ENCODE measurements at places on chromosomes 12 and 14.
A peak's percentile ranks its signal among the peaks of the same experiment; 100 is the strongest.

DNA sequence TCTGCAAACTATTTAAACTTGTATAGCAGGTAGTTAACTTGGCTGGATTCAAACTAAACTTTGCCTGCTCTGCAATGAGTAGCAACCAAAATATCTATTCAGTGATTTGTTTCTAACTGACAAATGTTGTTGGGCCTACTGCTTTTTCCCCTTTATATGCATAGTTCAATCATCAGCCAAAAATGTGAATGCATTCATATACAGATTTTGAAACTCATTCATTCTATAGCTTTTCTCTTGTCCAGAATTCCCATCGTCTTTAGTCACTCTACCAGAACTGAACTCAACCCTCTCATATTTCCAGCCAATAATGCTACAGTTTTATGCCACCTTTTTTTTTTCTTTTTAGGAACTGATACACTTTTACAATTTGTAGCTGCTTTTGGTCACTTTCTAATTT, 599.8 kb downstream of the RPL10L start:
- DNase-seq: no peak

- DNase-seq: no peak
Measured at GRCh38 chr12:46933947-46934346, 108.2 kb upstream of the SLC38A4 start.

GRCh38 chr14:55339770-55340169, 68.5 kb downstream of the FBXO34 start:
- no peak for DNase-seq

DNA sequence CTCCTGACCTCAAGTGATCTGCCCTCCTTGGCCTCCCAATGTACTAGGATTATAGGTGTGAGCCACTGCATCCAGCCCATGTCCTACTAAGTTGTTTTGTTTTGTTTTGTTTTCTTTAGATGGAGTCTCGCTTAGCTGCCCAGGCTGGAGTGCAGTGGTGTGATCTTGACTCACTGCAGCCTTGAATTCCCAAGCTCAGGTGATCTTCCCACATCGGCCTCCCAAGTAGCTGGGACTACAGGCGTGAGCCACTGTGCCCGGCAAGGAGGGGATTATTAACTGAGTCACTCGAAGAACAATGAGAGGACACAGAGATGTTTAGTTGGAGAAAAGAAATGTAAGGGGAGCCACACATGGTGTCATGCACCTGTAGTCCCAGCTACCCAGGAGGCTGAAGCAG, 18.0 kb upstream of the ERBB3 start:
- no peak for DNase-seq

GRCh38 chr12:94141892-94142291, 6.5 kb upstream of the PLXNC1 start:
- DNase-seq: no peak

DNA sequence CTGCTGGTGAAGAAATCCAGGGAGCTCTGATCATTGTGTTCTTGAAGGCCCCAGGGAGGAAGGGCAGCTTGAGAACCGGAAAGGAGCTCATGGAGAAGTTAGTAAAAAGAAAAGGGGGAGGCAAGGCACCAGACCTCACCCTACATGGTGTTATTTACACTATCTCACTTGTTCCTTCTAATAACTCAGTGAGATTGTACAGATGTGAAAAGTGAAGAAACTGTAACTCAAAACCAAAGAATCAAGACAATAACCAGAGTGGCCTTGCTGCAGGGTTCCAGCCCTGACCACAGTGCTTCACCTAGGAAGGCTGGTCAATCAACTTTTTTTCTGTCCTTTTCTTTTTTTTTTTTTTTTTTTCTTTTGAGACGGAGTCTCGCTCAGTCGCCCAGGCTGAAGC, 353.6 kb downstream of the TMTC2 start:
- no peak for DNase-seq

DNA sequence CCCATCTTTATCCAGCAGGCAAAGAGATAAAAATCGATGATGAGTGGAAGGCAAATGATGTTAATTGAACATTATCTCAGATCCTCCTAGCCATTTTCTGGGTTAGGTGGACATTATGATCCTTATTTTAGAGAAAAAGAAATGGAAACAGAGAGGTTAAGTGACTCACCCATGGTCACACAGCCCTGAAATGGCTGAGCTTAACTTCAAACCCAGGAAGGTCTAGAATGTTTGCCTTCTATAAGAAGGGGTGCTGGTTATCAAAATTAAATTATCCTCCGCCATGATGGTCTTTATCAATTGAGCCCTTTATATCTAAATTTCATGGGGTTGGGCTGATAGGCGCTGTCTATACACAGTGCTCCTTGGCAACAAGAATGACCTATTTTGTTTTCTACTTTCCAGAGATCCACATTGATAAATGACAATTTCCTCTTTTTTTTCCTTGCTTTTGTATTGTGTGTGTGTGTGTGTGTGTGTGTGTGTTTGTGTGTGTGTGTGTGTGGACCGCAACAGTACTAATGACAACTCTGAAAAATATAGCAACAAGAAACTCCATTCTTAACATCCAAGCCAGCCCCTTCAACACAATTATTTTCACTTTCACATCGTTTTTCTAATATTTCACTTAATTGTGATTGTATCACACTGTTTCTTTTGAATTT, 571.9 kb downstream of the VRK1 start:
- no peak for DNase-seq

DNA sequence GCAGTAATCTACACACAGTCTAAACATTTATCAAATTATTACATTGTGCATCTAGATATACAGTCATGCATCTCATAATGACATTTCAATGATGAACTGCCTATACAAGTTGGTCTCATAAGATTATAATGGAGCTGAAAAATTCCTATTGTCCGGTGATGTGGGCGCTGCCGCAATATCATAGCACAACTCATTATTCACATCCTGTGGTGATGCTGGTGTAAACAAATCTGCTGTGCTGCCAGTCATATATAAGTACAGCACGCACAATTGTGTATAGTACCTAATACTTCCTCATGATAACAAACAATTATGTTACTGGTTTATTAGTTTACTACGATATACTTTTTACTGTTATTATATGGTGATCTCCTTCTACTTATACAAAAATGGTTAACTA, 768.8 kb upstream of the NOVA1 start:
- no peak for DNase-seq

- no peak for DNase-seq
Measured at GRCh38 chr12:4112734-4113325, 160.7 kb upstream of the CCND2 start.

DNA sequence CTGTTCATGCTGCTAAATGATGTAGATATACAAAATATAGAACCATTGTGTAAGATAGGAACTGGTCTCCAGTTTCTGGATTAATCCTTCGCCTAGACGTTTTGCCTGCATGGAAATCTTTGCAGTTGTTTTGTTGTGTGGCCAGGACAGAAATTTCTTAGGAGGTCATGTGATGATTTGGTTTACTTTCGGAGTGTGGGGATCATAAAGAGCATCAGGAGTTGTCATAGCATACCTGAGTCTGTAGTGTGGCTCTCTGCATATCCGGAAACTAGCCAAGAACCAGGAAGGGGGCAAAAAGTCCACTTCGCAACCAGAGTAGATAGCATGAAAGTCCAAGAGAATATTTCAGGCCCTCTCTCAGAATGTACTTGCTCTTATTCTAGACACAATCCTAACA, 3.1 kb downstream of the SAMD4A start:
- DNase-seq: no peak

DNA sequence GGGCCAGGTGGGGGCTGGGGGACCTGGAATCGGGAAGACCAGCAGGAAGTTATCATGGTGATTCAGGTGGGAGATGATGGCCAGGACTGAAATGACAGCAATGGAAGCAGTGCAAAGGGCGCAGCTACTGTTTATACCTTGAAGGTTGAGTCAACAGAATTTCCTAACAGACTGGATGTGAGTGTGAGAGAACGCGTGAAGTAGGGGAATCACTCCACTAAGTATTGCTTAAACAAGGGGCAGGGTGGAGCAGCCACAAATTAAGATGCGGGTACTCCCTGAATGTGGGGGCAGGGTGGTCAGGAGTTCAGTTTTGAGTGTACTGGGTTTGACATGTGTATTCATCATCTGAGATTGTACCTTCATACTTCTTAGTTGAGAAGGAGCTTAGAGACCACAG, 45.1 kb downstream of the MYF5 start:
- DNase-seq: no peak

DNA sequence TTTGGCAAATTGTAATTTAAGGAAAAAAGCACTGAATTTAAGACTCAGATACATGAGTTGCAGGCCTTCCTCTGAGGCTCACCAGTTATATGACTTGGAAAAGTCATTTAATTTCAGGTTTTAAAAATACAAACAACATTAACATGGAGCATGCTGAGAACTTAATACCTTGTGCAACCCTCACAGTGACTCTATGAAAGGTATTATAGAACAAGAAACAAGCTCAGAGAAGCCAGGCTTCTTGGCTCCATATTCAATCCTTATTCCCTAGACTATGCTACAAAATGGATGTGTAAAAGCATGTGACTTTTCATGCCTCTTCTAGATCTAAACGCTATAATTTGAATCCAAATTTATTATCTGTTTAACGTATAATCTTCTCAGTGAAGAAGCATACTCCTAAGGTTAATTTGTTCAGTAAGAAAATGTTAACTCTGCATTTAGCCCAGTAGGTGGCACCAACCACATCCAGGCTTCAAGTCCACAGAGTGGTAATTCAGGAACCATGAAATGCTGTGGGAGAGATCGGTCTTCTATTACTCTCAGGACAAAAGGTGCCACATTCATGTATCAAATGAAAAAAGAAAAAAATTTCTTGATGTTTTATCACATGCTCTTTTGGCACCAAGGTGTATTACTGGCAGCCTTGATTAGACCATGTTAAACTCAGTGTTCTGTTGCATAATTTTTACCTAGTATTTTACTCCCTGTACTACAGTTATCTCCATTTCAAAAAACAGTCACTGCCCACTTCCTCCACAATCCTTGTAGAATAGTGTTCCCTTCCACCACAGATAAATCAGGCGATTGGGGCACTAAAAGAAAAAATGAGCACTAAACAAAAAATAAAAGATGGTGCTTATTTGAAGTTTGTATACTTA, 9.3 kb downstream of the CCDC196 start:
- DNase-seq: peak; percentile 1

- DNase-seq: no peak
Measured at GRCh38 chr12:75959060-75959459, 72.5 kb downstream of the PHLDA1 start.

- no peak for DNase-seq
Measured at GRCh38 chr12:104319028-104319427, 15.5 kb downstream of the EID3 start.

DNA sequence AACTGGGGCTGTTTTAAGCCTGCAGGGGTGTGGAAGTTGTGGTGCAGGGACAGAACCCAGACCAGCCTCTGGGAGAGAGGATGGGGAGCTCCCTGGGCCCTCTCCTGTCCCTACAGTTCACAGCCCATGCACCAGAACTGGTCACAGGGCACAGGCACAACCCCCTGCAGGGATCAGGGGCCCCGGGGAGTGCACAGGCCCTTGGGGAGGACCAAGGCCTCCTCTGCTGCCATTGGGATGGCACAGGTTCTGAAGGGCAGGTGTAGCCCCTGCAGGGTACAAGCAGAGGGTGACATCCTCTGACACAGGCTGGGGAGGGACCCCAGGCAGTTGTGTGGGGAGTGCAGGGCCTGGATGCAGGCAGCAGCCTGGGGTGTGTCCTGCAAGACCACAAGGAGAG, 66.4 kb upstream of the SFSWAP start:
- no peak for DNase-seq

DNA sequence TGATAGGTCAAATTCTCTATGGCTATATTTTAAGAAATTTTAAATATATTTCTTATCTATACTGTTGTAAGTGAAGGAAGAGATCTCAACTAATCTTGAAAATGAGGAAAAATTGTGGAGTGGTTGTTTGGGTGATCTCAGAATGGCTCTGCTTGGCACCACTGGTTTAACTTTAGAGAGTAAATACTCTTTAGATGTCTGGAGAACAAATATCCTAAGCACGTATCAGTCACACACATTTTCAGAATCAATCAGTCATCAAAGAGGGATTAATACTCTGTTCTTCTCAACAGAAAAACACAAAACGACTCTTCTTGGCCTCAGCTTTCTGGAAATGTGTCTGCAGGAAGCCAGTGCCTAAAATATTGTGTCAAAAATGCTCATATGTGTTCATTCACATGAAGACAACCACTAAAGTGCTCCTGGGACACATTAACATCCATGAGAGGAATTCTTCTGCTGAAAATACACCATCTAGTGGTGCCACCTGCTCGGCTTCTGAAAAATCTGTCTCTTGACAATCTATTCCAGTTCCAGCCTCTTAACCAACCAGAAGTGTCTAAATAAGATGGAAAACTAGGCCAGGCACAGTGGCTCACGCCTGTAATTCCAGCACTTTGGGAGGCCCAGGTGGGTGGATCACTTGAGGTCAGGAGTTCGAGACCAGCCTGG, 81.1 kb upstream of the CCDC198 start:
- DNase-seq: no peak

DNA sequence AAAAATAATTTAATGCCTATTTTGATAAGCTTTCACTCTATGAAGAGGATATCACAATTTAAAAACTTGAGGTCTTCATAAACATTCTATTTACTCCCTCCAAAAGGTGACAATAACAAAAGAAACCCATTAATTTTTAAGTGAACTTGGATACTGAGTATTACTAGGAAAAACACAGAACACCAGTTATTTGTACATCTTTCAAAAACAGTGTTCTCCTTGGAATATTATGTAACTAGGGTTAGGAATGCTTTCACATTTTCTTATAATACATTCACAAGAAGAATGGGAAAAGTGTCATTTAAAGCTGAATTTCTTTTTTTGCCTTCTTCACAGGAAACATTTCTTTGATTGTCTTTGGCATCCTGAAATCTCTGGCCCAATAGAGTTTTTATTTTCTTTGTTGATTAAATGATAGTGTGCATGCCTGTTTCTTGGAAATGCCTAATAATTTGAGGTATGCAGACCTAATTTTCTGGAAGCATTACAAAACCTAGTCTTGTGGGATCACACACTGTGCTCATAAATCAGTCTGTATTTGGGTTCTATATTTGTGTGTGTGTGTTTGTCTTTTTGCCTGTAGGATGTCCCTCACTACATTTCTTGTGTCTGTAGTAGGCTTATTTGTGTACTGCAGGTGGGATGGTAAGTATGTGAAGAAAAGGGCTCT, 76.5 kb downstream of the WNK1 start:
- no peak for DNase-seq

GRCh38 chr12:95802482-95803270, 12.1 kb upstream of the NTN4 start:
- no peak for DNase-seq

DNA sequence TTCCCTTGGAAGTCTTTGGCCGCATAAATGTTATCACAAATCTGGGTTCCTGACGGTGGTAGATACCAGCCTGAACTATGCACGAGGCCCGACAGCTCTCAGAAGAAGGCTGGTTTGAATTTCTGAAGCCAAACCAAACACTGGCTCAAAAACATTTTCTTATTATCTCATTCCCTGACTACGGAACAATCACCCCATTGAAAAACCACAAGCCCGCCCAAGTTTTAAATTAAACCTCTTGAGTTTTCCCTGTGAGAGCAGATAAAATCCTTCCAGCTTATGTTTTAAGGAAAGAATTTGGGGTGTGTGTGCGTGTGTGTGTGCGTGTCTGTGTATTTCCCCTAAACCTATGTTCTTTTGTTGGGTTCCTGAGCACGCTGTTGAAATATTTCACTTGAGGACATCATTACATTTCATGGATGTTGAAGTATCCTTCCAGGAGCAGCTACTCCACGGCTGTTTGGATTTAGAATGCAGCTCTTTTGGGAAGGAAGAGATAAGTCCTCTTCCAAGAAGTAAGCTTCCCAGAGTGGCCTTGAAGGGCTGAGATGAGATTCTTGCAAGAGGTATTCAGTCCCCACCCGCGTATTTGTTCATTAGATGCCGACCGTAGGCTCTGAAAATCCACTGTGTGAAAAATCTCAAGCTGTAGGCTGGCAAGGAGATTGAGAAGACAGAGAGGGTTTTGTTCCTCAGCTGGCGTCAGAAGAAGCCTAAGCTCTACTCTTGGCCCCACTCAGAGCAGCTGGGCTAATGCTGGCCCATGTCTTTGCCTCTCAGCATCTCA, 131.0 kb upstream of the NCOR2 start:
- no peak for DNase-seq
